Purkinje cell (primary cell): ENCODE measurements at places on chromosomes 11 and 22. TPM values are rescaled to one million over a fixed set of nuclear protein-coding genes. Genes with fewer than 3 reads are reported as not detected.

Gene GPHA2
- not detected in 2 replicates for polyA plus RNA-seq

Gene TUBA8
- polyA plus RNA-seq: 56.8 and 71.9 TPM in 2 replicates

Gene ROBO4
- not detected in 2 replicates for polyA plus RNA-seq

Gene PLAAT2
- not detected in 2 replicates for polyA plus RNA-seq

Gene MN1
- 0.38 and 0.66 TPM in 2 replicates for polyA plus RNA-seq

Gene DNAJB7
- polyA plus RNA-seq: not detected in 2 replicates

Gene KRTAP5-1
- not detected in 2 replicates for polyA plus RNA-seq

Gene RFPL1
- polyA plus RNA-seq: not detected in 2 replicates

Gene CARD10
- not detected in 2 replicates for polyA plus RNA-seq

Gene CRYAB
- polyA plus RNA-seq: 517 and 524 TPM in 2 replicates

Gene CARNS1
- 0.39 and 0.41 TPM in 2 replicates for polyA plus RNA-seq

Gene CRYBB3
- not detected in 2 replicates for polyA plus RNA-seq

Gene MMP7
- polyA plus RNA-seq: not detected in 2 replicates

Gene MUC5AC
- not detected in 2 replicates for polyA plus RNA-seq

Gene OR51E2
- polyA plus RNA-seq: not detected in 2 replicates
